Activated naive CD8-positive, alpha-beta T cell treated with anti-CD3 and anti-CD28 coated beads for 36 hours (primary cell): ENCODE measurements at places on chromosomes 1 and 21.

GRCh38 chr1:96234299-96234698 lies 487.3 kb upstream of the PTBP2 start:
- H3K36me3 ChIP-seq: no peaks in the 10 kb centered on the region
- DNase-seq: no peak
- no peak overlapping the region for H3K27ac ChIP-seq
- no peaks in the 10 kb centered on the region for H3K4me1 ChIP-seq
- no peak overlapping the region for H3K4me3 ChIP-seq

GRCh38 chr1:204716660-204717059 lies 31.1 kb upstream of the LRRN2 start:
- DNase-seq: no peak
- H3K4me3 ChIP-seq: no peak overlapping the region
- no peak overlapping the region for H3K27ac ChIP-seq
- peaks cover 9% of the 10 kb centered on the region for H3K27me3 ChIP-seq

DNA sequence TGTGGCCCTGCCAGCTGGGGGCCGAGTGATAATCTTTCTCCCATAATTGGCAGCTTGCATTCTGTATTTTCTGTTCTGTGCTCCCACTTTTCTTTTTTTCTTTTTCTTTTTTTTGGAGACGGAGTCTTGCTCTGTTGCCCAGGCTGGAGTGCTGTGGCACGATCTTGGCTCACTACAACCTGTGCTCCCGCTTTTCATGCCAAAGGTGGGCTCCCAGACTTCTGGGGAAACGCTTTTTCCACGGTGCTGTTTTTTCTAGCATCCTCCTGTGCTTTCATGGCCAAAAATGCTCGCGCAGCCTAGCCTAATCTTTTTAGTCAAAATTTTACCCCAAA lies 585 bp upstream of the AHCTF1 start:
- H3K27ac ChIP-seq: peak overlapping the region; percentile 96
- H3K4me3 ChIP-seq: peak overlapping the region; percentile 86
- peaks cover 3% of the 10 kb centered on the region for H3K27me3 ChIP-seq
- H3K36me3 ChIP-seq: peaks cover 33% of the 10 kb centered on the region
- H3K4me1 ChIP-seq: peaks cover 21% of the 10 kb centered on the region

DNA sequence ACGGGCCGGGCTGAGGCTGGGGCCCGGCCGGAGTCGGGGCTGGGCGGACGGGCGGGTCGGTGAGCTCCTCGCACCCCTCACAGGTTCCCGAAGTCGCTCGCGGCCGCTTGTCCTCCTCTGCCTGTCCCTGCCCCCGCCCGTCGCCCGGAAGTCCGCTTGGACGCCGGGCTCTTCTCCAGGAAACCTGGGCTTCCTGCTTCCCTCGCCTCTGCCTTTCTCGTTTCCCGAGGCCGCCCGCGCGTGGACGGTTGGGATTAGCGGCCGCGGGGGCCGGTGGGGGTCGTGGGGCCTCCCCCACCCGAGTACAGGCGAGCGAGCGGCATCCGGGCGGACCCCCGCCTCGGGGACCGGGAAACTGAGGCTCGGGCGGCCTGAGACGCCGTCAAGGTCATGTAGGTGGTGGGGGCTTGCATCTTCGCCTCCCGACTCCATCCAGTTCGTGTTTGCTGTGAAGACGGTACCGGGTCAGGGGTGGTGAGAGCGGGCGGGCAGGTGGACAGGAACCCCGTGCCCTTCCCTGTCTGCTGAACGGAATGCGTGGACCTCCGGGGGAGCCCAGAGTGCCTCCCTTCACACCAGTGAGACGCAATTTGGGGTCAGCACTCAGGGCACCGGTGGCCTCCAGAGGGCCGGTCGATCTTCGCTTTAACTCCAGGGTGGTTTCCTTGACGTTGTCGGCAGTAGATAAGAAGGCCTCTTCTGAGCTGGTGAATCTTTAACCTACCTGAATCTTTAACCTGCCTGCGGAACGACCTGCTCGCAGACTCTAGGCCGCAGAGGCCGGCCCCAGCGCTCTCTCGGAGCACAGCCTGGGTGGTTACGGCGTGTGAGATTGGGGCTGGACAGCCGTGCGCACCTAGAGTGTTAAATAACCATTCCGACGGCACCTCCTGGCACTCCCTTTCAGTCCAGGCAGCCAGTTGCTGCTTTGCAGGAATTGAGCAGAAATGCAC lies 686 bp downstream of the ARF1 start:
- H3K36me3 ChIP-seq: peaks cover 40% of the 10 kb centered on the region
- peaks cover 52% of the 10 kb centered on the region for H3K4me1 ChIP-seq
- H3K27me3 ChIP-seq: no peaks in the 10 kb centered on the region
- H3K27ac ChIP-seq: peak overlapping the region; percentile 92
- H3K4me3 ChIP-seq: peak overlapping the region; percentile 88

GRCh38 chr1:207801819-207802218 lies 50.0 kb downstream of the CD46 start:
- H3K4me1 ChIP-seq: peaks cover 44% of the 10 kb centered on the region
- no peak overlapping the region for H3K4me3 ChIP-seq
- no peak overlapping the region for H3K27ac ChIP-seq
- H3K27me3 ChIP-seq: no peaks in the 10 kb centered on the region
- peaks cover 13% of the 10 kb centered on the region for H3K36me3 ChIP-seq

DNA sequence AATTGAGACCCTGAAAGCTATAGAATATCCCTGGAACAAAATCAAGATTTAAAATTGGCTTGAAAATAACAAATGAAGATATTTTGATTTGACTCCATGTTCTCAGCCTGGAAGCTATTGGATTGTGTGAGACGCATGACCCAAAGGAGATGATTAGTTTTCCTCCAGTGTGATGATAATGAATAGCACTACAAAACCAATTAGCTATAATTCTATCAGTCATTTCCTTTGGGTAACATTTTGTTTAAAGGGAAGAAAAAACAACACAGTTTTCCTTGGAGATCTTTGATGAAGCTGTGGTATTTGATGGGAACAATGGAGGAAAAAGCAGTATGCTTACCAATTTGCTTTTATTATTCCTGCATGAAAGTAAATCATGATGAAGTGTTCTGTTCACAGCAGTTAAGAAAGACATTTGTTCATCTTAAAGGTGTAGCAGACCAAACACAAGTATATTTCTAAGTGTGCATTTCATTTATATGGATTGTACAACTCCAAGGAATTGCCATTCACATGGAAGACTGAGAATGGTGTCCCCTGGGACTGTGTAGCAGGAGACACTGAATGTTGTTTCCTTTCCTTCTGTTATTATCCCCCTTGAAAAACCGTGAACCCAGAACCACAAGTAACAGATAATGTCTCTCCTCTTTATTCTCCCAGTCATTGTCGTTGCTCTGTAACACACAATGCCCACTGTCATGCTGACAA lies 111.4 kb downstream of the CACHD1 start:
- no peaks in the 10 kb centered on the region for H3K36me3 ChIP-seq
- H3K4me3 ChIP-seq: no peak overlapping the region
- peaks cover 6% of the 10 kb centered on the region for H3K4me1 ChIP-seq
- no peaks in the 10 kb centered on the region for H3K27me3 ChIP-seq
- DNase-seq: no peak

GRCh38 chr21:45593162-45594022 lies 50.1 kb upstream of the PCBP3 start:
- H3K27ac ChIP-seq: peak overlapping the region; percentile 40
- H3K4me3 ChIP-seq: peak overlapping the region; percentile 12
- peaks cover 3% of the 10 kb centered on the region for H3K36me3 ChIP-seq
- peaks cover 26% of the 10 kb centered on the region for H3K4me1 ChIP-seq
- DNase-seq: no peak
- peaks cover 8% of the 10 kb centered on the region for H3K27me3 ChIP-seq

DNA sequence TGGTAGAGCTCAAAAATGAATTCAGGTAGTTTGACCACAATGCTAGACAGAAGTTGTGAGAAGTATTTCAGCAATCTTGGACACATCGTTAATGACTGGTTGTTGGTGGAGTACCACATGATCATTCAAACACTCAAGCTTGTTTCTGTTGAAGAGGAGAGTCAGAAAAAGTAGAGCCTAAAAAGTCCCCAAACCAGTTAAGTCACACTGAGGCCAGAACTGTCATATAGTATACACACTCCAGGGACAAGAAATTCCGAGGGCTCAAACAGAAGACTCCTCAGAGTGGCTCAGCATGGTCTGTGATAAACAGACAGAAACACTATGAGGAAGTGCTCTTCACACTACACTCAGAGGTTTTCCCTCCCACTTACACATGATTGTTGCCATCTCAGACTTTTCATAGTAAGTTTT lies 5.8 kb downstream of the TRIM33 start:
- no peak overlapping the region for H3K27ac ChIP-seq
- peaks cover 46% of the 10 kb centered on the region for H3K36me3 ChIP-seq
- H3K4me1 ChIP-seq: peaks cover 65% of the 10 kb centered on the region
- DNase-seq: no peak
- H3K27me3 ChIP-seq: no peaks in the 10 kb centered on the region

- H3K4me1 ChIP-seq: peaks cover 10% of the 10 kb centered on the region
- H3K27me3 ChIP-seq: no peaks in the 10 kb centered on the region
- no peak overlapping the region for H3K27ac ChIP-seq
- DNase-seq: no peak
These were observed 247.1 kb upstream of the RAB4A start for GRCh38 chr1:229023651-229024300.

- no peak overlapping the region for H3K4me3 ChIP-seq
- H3K36me3 ChIP-seq: no peaks in the 10 kb centered on the region
- peaks cover 71% of the 10 kb centered on the region for H3K27me3 ChIP-seq
- H3K4me1 ChIP-seq: peaks cover 8% of the 10 kb centered on the region
- no peak for DNase-seq
- H3K27ac ChIP-seq: no peak overlapping the region
These were observed 11.7 kb upstream of the ARHGAP29 start for GRCh38 chr1:94248956-94249688.

GRCh38 chr1:31583995-31584868 lies 7.9 kb downstream of the TINAGL1 start:
- H3K4me1 ChIP-seq: no peaks in the 10 kb centered on the region
- no peak overlapping the region for H3K27ac ChIP-seq
- peaks cover 14% of the 10 kb centered on the region for H3K27me3 ChIP-seq
- no peak for DNase-seq

DNA sequence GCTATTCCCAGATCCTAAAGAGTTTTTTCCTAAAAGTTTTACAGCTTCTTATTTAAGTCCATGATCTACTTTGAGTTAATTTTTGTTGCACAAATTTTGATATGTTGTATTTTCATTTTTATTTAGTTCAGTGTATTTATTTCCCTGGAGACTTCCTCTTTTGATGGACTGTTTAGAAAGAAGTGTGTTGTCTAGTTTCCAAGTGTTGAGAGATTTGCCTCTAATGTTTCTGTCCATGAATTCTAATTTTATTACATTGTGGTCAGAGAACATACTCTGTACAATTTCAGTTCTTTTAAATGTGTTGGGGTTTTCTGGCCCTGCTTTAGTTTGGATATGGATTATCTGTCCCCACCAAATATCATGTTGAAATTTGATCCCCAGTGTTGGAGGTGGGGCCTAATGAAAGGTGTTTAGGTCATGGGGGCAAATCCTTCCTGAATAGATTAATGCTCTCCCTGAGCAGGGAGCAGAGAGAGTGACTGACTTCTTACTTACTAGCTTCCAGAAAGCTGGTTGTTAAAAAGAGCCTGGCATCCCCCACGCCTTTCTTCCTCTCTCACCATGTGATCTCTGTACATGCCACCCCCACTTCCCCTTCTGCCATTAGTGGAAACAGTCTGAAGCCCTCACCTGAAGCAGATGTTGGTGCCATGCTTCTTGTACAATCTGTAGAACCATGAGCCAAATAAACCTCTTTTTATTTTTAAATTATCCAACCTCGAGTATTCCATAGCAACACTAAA lies 4.6 kb downstream of the CHD1L start:
- H3K36me3 ChIP-seq: peaks cover 40% of the 10 kb centered on the region
- peak overlapping the region; percentile 12 for H3K27ac ChIP-seq
- peaks cover 54% of the 10 kb centered on the region for H3K4me1 ChIP-seq
- H3K27me3 ChIP-seq: no peaks in the 10 kb centered on the region
- H3K4me3 ChIP-seq: no peak overlapping the region

DNA sequence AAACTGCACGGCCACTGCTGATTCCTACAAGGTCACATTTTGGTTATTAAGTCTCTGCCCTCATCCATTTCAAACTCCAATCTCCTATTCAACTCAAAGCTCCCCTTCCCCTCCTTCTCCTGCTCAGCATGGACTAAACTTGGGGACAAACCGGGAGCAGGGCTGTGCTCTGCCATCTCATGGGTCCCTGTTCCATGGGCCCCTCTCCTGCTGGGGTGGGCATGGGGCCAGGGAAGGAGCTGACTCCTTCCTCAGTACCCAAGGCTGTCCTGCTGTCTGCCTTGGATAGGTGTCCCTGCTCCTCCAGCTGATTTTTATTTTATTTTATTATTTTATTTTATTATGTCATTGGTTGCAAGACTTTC lies 27.1 kb downstream of the TNNT2 start:
- H3K27ac ChIP-seq: no peak overlapping the region
- H3K27me3 ChIP-seq: peaks cover 22% of the 10 kb centered on the region
- no peaks in the 10 kb centered on the region for H3K36me3 ChIP-seq
- DNase-seq: no peak
- H3K4me1 ChIP-seq: no peaks in the 10 kb centered on the region
- no peak overlapping the region for H3K4me3 ChIP-seq

DNA sequence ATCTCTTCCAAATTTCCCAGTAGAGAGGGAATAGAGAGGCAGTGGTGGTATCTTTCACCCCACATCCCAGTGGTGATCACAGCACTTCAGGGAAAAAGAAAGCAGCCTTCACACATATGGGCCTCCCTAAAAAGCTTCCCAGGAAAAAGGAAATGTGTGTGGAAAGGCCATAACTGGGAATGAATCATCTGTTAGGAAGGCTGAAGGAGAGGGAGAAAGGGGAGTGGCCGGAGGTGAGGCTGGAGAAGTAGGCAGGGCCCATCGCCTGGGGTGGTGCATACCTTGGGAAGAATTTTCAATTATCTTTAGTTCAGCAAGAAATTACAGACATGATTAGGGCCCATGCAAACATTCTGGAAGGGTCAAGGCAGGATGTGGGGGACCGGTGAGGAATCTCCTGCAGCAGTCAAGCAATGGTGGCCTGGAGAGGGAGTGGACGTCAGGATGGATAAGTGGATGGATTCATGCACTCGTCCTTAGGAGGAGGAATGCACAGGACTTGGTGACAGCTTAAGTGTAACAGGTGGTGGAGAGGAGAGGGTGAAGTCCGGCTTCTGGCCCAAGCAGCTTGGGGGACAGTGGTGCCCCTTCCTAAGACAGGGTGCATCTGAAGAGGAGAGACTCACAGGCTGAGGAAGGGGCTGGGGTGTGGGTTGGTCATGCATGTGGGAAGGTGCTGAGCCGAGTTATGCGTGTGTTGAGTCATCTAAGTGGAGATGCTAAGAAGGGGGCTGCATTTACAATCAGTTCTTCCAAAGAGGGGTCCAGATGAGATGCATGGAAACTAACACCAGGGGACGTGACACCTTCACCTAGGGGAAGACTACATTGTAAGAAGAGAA lies 17.9 kb downstream of the HIVEP3 start:
- no peak for DNase-seq
- H3K27me3 ChIP-seq: no peaks in the 10 kb centered on the region
- peaks cover 38% of the 10 kb centered on the region for H3K4me1 ChIP-seq
- H3K27ac ChIP-seq: no peak overlapping the region
- H3K36me3 ChIP-seq: no peaks in the 10 kb centered on the region

DNA sequence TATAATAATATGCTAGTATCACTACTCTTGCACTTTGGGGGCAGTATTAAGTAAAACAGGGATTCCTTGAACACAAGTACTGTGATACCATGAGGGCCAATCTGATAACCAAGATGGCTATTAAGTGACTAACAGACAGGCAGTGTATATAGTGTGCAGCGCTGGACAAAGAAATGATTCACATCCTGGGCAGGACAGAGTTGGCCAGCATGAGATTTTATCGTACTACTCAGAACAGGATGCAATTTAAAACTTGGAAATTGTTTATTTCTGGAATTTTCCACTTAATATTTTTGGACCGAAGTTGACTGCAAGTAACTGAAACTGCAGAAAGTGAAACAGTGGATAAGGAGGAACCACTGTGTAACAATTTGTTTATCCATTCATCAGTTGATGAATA lies 74.6 kb downstream of the DNTTIP2 start:
- H3K36me3 ChIP-seq: peaks cover 4% of the 10 kb centered on the region
- H3K4me3 ChIP-seq: no peak overlapping the region
- no peaks in the 10 kb centered on the region for H3K27me3 ChIP-seq
- no peak overlapping the region for H3K27ac ChIP-seq
- no peaks in the 10 kb centered on the region for H3K4me1 ChIP-seq
